Right lobe of liver (tissue), 6 donors: ENCODE measurements at places on chromosomes 2 and 18.
A peak's percentile ranks its signal among the peaks of the same experiment; 100 is the strongest.

GRCh38 chr2:160584972-160585494, 91.4 kb upstream of the RBMS1 start:
- DNase-seq = no peak

GRCh38 chr2:202704248-202704647, 69.5 kb downstream of the FAM117B start:
- DNase-seq = no peak

DNA sequence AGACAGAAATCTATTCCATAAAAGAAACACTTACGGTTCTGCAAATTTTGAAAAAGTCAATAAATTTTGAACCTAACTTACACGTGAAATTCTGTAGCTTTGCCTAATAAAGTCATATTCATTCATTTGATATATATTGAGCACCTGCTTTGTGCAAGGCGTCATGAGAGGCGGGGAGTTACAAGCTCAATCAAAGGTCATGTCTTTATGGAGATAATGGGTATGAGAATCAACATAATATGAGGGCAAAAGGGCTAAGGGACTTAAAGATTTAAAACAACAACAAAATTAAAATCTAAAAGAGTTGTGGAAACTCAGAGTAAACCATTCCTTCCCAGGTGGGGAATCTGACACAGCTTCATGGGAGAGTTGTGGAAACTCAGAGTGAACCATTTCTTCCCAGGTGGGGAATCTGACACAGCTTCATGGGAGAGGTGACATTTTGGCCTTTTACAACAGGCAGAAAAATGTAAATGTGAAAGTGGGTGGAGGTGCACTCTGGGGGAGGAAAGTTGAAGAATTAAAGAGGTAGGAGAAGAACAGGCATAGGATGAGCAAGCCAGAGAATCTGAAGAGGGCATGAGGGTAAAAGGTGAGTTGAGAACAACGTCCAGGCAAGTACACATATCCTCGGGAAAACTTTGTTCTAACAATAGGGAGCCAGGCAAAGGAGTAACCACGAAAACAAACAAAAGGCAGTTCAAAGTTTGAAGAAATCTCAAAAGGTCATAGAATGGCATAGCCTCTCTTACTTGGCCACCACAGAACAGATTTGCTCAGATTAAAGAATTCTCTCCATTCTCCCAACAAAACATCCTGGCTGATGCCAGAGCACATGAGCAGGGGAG, 49.5 kb upstream of the CD226 start:
- DNase-seq = no peak

DNA sequence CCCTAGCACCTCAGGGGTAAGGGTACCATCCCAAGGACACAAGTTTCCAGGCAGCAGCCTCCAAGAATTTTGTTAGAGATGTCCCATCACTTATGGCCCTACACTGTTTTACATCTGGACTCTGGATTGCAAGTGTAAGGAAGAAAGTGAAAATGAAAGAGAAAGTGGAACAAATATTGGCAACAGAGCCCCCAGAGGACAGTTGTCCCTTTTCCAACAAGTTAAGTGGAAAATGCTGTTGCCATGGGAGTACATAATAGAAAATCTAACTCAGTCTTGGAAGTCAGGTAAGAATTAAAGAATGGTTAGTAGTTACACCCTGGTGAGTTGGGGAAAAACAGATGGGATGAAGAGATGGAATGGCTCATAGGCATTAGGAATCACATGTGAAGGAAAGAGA, 50.6 kb downstream of the TTC21B start:
- no peak for DNase-seq

- no peak for DNase-seq
Observed at GRCh38 chr2:99682275-99683060, 192.7 kb upstream of the REV1 start.

DNA sequence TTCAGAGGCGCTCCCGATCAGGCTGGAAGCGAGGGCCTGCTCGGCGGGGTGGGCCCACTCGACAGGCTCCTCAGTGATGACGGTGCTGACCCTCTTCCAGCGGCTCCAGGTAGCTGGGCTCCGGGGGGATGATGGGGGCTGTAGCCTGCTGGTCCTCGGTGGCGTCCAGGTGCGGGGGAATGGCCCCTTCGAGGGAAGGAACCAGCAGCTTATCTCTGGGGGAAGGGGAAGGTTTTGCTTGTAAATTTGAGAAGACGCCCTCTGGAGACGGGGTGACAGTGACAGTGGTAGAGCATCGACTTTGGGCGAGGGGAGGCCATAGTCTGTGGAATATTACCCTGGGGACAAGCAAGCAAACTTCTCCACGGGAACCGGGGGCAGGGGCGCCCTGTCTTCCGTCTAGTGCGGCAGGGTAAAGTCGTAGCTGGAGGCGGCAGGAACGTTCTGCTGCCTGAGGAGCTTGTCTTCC, 891.9 kb upstream of the LRRTM1 start:
- DNase-seq = peak; percentile 46

DNA sequence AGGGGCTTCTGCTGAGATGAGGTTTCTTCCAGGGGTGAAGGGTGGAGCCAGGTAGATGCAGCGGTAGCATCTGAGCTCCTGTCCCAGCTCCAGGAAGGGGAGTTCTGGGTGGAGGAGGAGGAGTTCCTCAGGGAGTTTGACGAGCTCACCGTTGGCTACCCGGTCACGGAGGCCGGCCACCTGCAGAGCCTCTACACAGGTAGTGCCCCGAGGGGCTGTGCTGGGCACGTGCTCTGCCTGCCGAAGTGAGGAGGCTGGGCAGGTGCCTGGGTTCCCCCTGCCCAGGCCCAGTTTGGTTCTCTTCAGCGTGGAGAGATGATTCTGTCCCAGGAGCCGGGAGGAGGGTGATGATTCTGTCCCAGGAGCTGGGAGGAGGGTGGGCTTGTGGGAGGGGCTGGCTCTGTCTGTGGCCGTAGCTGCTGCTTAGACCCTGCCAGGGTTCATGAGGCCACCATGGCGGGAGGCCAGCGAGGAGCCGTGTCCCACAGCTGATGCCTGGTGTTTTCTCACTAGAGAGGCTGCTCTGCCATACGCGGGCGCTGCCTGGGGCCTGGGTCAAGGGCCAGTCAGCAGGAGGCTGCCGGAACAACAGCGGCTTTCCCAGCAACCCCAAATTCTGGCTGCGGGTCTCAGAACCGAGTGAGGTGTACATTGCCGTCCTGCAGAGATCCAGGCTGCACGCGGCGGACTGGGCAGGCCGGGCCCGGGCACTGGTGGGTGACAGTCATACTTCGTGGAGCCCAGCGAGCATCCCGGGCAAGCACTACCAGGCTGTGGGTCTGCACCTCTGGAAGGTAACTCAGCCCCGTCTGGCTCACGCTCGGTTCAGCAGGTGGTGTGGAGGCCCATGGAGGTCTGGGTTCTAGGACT, 8.2 kb downstream of the CAPN10 start:
- peak; percentile 46 for DNase-seq

GRCh38 chr18:78868330-78869316, 111.0 kb upstream of the SALL3 start:
- no peak for DNase-seq

DNA sequence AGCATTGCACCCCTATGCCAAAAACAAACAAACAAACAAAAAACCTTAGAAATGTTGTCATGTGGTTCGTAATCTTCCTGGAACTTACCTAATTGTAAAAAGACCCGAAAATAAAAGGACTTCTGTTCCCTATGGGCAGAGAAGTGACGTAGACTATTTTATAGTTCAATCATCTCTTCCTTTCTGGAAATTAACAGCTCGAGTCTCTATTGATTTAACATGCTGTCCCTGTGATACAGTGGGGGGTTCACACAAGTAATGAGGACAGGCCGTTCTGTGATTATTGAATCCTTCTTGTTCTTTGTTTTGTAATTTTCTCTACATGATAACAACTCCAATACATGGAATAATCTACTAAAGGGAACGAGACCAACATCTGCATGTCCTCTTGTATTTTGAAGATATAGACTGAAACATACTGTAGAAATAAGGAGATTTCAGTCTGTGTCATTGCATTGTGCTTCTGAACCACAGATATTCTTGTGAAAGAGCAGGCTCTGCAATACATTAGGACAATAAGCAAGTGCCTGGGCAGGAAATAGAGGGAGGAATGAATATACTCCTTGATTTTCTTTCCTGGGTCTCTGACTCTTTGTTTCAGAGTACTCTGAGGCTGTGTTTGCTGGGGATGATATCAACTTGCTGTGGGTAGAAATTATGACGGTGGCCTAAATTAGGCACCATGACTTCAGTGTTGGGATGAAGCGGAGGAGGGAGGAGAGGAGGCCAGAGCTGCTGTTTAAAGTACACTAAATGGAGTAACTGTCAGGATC, 65.7 kb upstream of the PPM1B start:
- DNase-seq = no peak

DNA sequence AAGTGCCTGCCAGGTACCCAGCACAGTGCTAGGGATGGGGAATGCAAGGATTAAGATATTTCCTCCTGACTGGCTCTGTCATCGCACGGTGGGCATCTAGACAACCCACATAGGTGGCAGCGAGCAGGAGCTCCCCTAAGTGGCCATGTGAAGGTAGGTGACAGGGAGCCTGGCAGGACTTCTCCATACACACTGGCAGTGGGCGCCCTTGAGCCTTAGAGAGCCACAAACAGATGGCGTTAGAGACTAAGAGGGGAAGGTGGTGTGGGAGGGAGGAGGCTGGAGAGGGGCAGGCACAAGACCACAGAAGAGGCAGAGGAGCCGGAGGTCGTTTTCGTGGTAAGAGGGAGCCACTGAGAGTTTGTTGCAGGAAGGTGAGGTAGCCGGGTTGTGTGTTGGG, 15.2 kb downstream of the PRELID3A start:
- DNase-seq = no peak

- no peak for DNase-seq
Observed at GRCh38 chr2:16318051-16318450, 347.6 kb downstream of the CYRIA start.

DNA sequence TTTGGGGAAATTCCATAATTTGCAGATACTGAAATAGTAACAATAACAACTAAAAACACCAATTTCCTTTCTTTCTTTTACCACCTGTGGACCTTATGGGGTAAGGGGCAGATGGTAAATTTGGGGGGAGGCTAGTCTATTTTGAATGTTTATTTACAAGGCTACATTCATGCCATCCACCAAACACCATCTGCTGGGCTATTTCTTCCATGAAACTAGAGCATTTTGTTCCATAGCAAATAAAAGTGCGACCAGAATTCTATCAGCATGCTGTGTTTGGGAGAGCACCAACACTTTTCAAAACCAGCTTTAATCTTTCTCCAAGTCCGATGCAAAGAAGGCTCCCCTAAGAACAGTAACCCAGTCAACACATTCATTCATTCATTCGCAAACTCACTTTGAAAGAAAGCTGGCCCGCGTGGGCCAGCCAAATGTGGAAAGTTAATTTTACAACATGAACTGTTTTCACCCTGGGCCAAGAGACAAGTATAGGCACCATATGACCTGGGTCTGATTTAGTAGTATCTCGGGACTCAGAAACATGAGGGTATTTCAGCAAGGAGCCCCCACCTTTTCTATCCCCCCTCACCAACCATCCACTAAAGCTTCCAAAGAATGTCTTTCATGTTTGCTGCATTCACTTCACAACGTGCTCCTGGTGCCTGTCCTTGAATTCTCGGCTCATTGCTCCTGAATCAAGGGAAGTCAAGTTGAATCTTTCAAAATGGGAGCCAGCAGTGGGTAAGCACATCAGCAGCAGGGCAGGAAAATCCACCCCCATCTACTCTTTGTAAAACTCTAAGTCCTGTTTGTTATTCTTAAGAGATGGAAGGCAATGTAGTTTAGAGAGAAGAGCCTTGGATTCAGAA, 210.6 kb downstream of the C1D start:
- DNase-seq = no peak

GRCh38 chr18:75227535-75228296, 17.1 kb downstream of the TSHZ1 start:
- no peak for DNase-seq

DNA sequence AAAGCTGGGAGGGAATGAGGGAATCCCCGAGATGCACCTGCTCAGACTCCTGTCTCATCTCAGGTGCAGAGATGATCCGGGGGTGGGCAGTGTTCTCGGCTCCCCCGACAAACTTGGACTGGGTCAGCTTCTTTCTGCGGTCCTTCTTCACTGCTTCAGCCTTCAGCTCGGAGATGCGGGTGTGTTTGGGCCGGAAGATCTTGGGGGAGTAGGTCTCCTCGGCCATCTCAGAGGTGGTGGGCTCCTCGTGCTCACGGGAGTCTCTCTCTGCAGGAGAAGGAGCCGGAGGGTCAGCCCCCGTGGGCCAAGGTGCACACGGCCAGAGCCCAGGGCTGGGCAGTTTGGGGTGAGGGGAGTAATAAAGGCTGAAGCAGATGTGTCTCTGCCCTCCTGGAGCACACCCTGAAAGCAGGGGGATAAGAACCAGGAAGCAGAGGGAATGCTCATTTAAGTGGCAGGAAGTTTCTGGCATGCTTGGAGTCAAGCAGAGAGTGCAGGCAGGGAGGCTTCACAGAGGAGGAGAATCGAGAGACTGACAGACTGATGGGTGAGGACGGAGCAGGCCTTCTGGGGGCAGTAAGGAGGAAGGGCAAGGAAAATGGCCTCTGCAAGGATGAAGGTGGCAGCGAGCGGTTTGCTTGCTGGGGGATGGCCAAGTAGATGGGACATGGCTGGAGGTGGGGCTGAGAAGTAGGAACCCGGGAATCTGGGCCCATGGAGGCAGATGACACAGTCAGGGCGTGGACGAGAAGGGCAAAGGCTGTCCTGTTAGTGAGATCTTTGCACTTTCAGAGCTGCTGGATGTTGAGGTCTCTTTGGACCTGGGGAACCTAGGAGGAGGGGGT, 16.3 kb downstream of the IGFBP5 start:
- no peak for DNase-seq

- no peak for DNase-seq
Observed at GRCh38 chr2:113977660-113978523, 88.0 kb downstream of the ACTR3 start.

DNA sequence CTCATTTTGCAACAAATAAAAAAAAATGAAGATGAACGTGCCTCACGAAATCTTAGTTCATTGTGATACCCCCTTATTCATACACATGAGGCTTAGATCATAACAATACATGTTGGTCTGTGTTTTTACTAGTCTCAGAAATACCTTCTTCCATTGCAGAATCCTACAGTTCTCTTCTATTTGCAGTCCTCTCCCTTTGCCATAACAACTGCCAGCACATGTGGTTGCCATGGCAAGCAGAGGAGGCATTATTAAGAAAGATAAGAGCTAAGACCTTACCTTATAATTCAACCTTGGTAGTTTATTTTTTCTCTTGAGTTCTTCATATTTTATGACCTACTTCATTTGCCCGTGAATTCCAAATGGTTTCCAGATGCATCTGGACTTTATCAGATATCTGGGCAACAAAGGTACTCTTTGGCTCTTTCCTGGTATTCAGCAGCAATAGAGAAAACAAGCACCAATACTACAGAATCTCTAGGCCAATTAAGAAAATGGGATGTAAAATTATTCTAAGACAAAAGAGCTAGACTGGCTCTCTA, 524.0 kb downstream of the CMPK2 start:
- DNase-seq = no peak

DNA sequence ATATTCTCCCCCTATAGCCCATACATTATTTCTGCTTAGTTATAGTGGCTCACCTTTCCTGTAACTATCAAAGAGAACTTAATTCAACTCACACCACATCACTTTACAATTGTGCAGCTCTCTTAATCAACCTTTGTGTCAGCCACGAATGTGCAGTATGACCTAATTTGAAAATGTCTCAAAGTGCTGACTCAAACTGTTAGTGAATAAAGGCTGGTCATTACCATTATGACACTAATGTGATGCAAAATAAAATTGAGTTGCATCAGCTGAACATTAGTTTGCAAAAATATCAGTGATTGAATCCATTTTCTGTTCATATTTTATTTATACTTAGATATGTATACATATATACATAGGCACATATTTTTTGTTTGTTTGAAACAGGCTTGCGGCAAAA, 251.8 kb downstream of the MEIS1 start:
- no peak for DNase-seq

- DNase-seq = no peak
Observed at GRCh38 chr2:144500563-144500962, 19.4 kb downstream of the ZEB2 start.

- no peak for DNase-seq
Observed at GRCh38 chr2:16640867-16641266, 24.8 kb downstream of the CYRIA start.
